ENCODE measurements at places on chromosomes 3 and 15. TPM values are rescaled to one million over a fixed set of nuclear protein-coding genes. Genes with fewer than 3 reads are reported as not detected.

GRCh38 chr15:97648728-97649127, 311.8 kb upstream of the ARRDC4 start:
- no peak for DNase-seq

- no peak for DNase-seq
Observed at GRCh38 chr15:72784456-72784876, 908 bp upstream of the ADPGK start.

- DNase-seq: no peak
Observed at GRCh38 chr15:43168192-43169107, 16.8 kb upstream of the CCNDBP1 start.

DNA sequence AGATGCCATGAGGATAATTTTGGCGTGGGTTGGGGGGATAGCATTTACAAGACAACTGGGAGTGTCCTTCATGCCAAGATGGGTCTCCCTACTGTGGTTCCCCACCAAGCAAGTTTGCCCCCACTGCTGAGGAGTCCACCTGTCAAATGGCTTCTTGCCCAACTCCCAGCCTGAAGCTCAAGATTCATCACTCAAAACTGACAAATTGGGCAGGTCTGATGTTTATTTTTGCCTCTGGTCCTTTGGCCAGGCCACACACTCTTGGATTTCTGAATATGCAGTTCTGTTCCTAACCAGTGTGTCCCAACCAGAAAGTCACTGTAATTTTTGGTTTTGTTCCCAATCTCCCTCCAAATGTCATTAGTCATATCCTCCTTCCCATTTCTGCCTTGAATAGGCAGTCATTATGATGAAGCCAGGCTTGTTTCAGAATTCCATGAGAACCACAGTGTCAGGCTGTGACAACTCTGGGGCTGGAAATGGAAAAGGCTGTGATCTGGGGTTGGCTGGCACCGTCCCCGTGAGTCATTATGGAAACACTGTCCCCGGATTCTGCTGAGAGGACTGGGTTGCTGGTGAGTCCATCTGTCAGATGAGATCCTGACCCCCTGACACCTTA, 29.3 kb upstream of the MEF2A start:
- DNase-seq: no peak

GRCh38 chr15:51855612-51856011, 26.2 kb downstream of the TMOD3 start:
- no peak for DNase-seq

Gene GP5
- total RNA-seq: 0.31 TPM

Gene TTLL13
- 0.80 TPM for total RNA-seq

- DNase-seq: no peak
Observed at GRCh38 chr3:57927916-57928315, 80.3 kb upstream of the FLNB start.

Gene MINDY4B
- total RNA-seq: not detected

DNA sequence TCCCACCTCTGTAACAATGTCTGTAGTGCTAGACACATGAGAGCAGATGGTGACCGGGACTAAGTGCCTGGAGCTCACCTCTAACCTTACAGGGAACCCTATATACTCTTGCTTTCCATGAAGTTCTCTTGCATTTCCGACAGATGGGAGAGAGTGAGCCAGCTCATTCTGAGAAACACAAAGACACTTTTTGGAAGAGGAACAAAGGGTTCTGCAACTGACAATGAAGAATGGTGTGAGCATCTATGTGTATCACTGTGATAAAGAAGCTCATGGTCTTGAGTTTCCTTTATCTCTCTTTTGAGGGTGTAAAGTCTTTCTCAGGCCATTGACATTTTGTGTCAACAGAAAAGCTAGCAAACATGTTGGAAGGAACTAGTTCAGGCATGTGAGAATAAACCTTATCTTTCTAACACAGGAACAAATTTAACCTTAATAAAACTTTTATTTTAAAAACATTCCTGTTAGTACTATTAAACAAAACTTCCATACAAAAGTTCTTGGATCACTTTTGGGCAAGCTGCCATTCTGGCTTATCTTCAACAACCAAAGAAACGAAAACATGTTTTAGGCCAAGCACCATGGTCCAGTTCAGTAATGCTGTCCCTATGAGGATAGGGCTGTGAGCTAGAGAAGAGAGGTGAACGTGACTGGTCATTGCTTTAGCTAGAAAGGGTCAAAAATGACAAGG, 142.7 kb downstream of the THRB start:
- DNase-seq: no peak

Gene RNF168
- total RNA-seq: 29.8 TPM

- DNase-seq: no peak
Observed at GRCh38 chr15:73930790-73931281, 4.6 kb downstream of the LOXL1 start.

GRCh38 chr3:16596352-16597032, 8.7 kb downstream of the DAZL start:
- no peak for DNase-seq

DNA sequence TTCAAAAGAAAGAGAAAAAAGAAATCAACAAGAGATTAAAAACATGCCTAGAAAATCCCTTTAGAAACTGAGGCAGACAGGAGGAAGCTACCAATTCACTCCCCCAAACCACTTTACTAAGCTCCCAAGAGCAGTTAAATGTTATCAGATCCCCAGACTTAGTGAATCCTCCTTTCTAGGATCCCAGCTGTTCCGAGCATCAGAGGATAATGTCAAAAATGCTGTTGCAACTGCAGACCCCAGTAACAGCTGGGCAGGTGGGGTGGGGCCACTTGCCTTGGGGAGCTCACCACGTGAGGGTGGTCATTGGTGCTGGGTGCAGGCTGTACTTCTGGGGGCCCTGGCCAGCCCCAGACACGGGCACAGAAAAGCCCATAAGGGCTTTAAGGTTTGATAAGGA, 9.1 kb downstream of the POMGNT2 start:
- no peak for DNase-seq

Gene STAC
- not detected for total RNA-seq

DNA sequence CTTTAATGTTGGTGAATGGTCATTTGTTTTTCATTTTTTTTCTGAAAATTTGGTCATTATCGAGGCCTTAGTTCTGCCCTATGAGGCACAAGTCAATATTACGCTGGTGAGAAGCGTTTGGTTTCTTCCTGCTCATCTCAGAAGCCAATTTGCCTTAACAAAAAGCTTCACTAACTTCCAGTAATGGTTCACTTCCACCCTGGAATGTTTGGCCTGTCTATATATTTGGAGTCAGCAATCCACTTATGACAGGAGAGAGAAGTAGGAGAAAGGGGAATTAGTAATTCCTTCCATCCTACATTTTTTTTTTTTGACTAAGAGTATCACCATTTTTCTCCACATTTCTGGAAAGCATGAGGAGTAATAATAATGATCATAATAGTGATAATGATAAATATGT, 124.4 kb downstream of the DIPK2A start:
- no peak for DNase-seq

DNA sequence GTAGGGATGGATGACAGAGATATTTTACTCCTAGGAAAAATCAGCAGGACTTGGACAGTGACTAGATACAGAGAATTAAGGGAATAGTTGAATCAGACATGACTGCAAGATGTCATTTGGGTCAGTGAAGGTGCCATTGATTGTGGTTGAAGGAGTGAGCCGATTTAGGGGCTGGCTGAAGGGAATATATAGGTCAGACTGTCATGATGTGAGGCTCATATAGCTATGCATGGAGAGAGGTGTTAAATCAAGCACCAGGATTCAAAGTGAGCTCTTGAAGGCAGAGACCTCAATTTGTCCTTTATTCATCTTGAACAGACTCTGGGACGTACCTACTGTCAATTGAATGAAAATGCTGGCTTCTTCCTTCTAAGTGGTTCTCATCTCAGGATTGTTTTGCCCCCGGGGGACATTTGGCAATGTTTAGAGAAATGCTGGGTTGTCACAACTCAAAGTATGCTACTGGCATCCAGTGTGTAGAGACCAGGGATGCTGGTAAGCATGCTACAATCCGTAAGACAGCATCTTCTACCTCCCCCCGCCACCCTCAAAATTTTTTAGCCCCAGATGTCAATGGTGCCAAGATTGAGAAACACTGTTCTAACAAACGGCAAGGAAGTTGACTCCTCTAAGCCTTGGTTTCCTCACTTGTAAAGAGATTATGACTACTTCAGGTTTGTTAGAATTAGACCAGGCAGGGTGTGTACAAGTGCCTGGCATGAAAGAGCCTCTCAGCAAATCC, 7.8 kb downstream of the ATP2C1 start:
- DNase-seq: no peak

DNA sequence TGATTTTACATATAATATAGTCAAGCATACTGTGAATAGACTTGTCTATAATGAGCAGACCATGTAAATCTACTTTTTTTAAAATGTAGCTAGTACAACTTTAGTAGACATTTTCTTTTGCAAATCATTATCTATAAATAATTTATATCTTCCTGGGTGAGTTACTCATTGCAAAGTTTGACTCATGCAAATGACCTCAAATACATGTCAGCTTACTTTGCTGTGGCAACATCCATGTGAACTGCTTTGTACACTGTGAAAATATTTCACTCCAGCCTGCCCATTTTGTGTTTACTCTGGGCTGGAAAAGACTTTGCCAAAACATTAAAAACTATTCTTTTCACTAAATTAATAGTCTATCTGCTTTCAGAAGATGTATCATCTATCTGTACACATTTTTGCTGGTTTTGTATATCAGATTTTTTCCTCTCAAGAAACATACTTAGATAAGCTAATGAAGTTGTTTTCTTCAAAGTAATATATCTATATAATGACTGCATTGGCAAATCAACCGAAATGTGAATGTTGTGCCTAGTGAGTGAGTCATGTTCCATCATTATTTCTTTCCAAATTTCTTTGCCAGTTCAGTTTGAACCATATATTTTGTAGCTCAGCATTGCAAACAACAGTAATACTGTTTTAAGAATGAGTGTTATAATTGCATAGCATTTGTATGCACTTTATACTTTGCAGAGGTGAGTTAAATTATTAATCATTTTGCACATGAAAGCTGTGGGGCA, 26.5 kb downstream of the IGSF10 start:
- no peak for DNase-seq

GRCh38 chr15:78617076-78617475, 3.7 kb downstream of the CHRNA3 start:
- no peak for DNase-seq

- DNase-seq: no peak
Observed at GRCh38 chr3:10370429-10370828, 49.5 kb upstream of the SEC13 start.

DNA sequence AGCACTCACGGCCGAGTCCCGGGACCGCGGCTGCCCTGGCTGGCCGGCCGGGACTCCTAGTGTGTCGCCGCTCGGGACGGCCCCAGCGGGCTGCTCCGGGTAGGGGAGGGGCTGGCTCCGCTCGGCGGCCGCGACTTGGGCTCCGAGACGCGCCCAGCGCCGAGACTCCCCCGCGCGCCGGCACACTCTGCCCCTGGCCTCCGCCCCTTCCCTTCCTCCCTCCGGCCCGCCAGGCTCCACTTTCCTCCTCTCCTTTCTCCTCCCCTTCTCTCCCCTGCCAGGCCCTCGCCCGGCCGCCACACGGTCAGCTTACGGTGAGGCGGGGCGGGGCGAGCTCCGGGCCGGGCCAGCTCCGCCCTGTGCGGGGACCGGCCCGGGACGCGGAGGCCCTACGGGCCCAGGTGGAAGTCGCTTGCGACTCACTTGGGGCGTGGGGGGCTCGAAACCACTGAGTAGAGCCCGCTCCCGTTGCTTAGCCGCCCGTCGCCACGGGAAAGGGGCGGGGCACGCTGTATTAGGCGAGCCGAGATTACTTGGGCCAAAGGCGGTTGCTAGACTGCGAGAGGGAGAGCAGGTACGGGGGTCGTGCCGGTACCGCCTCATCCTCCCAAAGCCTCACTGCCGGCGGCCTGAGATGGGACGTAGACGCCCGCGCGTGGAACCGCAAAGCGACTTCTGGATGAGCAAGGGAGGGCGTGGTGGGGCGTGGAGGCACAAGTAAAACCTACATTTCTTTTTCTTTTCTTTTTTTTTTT, at the start of gene ITGB5:
TSS of gene ITGB5 (minus strand) at position 189 of the 755 bp plus-strand sequence. CDS start 365 bp downstream, outside the sequence.
- no peak for DNase-seq

DNA sequence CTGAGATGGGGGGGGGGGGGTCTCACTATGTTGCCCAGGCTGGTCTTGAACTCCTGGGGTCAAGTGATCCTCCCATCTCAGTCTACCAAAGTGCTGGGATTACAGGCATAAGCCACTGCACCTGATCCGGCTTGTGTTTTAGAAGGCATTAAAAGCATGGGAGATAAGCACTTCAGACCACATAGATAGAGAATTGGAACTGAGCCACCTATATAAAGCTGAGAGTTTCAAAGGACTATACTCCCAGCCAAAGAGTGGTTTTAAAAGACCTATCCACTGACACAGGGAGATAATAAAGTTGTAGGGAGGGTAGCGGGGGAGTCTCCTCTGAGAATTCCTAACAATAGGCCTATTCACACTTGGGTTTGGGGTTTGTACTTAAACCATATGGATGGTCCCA, 34.8 kb downstream of the DENND4A start:
- DNase-seq: no peak

DNA sequence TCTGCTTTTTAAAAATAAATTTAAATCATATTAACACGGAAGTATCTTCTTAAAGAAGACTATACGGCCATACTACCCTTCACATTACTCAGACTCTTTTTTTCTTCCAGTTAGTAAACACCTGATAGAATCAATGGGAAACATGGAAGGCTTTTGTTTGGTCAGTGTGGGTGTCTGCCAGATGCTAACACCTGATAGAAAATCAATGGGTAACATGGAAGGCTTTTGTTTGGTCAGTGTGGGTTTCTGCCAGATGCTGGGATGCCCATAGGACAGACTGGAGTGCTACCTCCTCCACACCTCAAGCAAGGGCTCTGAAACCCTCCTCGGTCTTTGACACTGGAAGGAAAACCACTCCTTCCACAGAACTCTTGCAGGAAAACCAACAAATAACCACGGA, 29.2 kb downstream of the HACL1 start:
- DNase-seq: no peak

- no peak for DNase-seq
Observed at GRCh38 chr3:55341502-55342031, 145.5 kb downstream of the WNT5A start.

Gene SQOR
- total RNA-seq: 95.8 TPM

Gene PAK6
- total RNA-seq: 1.9 TPM

DNA sequence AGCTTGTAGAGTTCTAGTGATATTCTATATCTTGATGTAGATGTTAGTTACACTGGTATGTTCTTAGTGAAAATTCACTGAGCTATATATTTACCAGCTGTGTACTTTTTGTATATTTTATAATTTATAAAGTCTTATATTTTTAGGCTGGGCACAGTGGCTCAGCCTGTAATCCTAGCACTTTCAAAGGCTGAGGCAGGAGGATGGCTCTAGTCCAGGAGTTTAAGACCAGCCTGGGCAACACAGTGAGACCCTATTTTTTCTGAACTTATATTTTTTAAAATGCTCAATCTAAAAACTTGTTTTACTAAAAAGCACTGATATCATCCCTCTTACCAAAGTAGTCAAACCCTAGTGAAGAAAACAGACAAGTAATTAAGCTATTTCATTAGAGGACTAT, 5.1 kb downstream of the MYO9A start:
- no peak for DNase-seq

Gene CLRN1
- total RNA-seq: not detected

- DNase-seq: peak; percentile 83
Observed at GRCh38 chr3:105752791-105753415, 115.9 kb downstream of the CBLB start.
